ENCODE measurements at places on chromosomes 12 and 14.

DNA sequence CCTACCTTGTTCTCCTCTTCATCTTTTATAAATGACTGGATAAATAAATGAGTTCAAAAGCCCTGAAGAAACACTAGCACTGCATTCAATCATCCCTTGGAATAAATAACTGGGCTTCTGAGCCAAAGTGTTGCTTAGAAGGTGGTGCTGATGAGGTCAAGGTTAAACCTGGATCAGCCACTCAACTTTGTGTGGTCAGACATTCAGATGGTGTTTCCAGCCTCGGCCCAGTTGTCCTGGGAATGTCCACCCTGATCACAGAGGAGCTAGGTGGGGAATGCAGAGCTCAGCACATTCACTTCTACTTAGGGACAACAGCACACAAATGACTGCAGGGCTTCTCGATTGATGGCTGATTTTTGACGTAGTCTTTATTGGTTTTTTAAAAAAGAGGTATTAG, 88.7 kb downstream of the SLC8A3 start:
- no peak for DNase-seq

DNA sequence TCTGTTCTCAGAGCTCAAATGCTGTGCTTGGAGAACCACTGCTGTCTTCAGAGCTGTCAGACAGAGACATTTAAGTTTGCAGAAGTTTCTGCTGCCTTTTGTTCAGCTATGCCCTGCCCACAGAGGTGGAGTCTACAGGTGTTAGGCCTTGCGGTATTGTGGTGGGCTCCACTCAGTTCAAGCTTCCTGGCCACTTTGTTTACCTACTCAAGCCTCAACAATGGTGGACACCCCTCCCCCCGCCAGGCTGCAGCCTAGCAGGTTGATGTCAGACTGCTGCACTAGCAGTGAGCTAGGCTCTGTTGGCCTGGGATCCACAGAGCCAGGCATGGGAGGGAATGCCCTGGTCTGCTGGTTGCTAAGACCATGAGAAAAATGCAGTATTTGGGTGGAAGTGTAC, 323.8 kb downstream of the BCAT1 start:
- DNase-seq, result no peak

GRCh38 chr14:105102893-105103292, 37.7 kb upstream of the GPR132 start:
- no peak for DNase-seq

DNA sequence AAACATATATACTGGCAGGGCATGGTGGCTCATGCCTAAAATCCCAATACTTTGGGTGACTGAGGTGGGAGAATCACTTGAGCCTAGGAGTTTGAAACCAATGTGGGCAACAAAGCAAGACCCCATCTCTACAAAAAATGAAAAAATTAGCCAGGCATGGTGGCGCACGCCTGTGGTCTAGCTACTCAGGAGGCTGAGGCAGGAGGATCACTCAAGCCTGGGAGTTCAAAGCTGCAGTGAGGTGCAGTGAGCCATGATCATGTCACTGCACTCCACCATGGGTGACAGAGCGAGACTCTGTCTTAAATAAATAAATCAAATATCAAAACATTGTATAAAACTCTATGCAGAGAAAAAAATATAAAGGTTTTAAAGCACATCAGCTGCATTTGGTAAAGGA, 5.2 kb downstream of the FMNL3 start:
- DNase-seq, result no peak

DNA sequence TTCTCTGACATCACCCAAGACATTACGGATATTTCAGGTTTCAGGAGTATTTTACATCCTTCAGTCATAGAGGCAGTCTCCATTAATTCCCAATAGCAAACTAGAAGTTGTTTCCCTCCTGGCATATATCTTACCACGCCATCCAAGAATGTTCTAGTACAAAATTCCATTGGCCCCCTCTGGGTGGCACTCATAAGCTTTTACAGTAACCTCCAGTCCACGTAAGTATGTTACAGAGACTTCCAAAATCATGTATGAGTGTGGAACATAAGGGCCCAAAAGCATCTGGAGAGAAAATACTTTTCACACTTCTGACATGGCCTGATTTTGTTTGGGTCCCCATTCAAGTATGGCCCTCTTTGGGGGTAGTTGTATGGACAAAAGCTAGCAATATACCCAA, 58.1 kb upstream of the DHRS4 start:
- DNase-seq, result no peak

- DNase-seq, result no peak
These were observed 282.9 kb downstream of the DUSP6 start for GRCh38 chr12:89069431-89069830.

DNA sequence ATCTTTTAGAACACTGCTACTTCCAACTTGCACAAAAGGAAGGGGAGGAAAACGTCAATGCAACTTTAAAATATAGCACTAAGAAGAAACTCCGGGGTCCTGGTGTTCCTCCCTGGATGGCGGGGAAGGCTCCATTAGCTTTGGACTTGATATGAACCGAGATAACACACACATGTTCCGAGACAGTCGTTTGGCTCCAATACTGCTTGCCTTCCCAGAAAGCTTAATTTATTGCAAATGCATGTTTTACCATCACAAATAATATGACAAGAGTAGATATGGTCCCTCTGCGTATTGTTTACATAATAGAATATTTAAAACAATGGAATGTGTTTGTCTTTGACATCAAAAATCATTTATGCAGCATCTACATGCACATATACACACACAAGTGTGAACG, 87.6 kb upstream of the CLMN start:
- no peak for DNase-seq

- no peak for DNase-seq
These were observed 122.0 kb downstream of the AACS start for GRCh38 chr12:125187148-125187745.

DNA sequence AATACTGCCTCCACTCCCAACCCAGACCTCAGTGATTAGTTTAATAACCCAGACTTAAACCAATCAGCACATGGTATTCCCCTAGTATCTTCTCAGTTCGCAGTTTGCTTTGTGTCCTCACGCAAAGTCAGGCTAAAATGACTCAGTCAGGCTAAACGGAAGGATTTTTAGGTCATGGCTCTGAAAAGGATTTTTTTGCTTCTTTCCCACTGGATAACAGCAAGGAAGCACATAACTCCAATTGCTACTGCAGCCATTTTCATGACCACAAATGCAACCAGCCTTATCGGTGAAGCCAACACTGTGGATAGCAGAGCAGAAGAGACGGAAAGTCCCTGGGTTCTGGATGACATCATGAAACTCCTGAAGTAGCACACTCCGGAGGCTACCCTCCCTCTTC, 67.7 kb downstream of the ZC3H14 start:
- no peak for DNase-seq

DNA sequence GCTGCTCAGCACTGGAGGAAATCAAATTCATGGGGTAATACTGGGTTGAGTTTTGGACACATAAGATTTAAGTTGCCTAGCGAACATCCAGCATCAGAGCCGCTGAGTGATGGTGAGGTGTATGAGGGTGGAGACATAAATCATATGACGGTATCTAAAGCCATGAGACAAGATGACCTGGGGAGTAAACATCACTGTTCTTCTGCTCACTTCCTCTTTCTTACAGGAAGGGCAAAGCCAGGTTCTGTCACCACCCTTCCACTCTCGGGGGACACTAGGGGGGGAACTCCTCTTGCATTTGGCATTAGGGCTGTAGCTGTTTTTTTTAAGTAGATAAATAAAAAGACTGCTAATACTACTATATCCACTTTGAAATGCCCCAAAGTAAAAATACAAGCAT, 24.0 kb downstream of the PRDM4 start:
- DNase-seq, result no peak

Measured in GF-D8 (cell line).